ENCODE measurements at places on chromosomes 6 and 20.
A peak's percentile ranks its signal among the peaks of the same experiment; 100 is the strongest.

DNA sequence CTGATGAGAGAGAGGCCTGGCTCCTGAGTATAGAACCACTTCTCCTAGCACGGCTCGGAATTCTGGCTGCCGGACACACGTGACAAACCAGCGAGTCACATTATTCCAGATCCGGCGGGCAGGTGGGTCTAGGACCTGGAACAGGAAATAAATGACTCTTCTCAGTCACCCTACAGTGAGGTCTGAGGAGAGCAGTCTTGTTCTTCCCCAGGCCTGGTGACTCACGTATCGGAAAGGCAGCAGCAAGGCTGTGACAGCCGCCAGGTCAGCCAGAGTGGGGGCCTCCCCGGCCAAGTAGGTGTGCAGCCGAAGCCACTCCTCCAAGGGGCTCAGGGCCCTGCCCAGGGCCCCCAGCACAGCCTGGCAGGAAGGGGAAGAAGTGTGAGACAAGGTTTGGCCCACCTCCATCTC, 2.8 kb downstream of the VARS1 start:
- no peak for DNase-seq

GRCh38 chr6:159688266-159688905, 4.7 kb downstream of the SOD2 start:
- DNase-seq, result no peak

GRCh38 chr20:33736962-33737361, 5.2 kb downstream of the ZNF341 start:
- DNase-seq, result no peak

- DNase-seq, result no peak
Measured at GRCh38 chr6:31639449-31639861, 13.0 kb downstream of the BAG6 start.

GRCh38 chr20:1190847-1191246, 6.1 kb upstream of the TMEM74B start:
- DNase-seq, result no peak

DNA sequence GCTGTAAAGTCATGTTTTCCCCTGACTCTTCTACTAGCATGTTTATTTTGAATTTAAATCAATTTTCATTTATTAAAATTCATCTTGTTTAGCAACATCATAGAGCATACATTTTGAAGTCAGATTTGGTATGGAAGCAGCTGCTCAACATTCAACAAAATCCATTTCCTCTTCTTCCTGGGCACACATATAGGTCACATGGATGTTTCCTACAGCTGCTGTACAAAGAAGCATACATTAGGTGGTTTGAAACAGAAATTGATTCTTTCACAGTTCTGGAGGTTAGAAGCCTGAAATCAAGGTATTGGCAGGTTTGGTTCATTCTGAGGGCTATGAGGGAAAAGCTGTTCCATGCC, 495.2 kb downstream of the RFPL4B start:
- no peak for DNase-seq

DNA sequence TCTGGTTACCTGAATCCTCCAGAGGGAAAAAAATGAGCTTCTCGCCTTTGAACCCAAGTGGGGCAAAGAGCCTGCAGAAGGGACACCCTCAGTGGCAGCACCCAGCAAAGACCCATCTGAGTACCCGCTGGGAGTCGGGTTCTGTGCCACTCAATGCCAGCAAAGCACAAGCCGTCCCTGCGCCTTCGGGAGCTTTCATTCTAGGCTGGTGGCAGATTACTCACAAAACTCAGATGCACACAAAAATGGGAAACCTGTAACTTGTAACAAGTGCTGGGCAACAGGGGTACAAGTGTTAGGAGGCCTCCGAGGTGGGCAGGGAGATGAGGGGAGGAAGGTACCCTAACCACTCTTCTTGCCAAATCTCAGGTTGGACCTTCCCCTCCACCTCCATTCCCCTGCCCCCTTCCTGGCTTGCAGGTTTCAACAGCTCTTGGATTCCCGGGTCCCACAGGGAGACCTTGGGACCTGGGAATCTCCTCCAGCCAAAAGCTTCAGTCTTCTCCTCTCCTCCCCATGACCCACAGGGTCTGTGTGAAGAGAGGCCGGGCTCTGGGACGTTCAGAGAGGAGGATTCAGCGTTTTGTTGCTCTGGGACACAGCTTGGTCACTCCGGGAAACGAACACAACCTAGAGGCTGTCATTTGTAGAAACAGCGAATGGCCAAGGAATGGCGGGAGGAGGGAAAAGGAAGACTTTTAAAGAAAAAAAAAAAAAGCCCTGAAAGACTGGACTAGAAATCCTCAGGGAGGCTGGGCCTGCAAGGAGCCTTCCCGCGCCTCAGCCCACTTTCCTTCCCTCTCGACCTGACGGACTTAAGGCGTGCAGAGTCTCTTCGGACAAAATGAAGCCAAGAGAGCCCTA, 1.2 kb upstream of the PARD6B start:
- DNase-seq, result no peak

- no peak for DNase-seq
Measured at GRCh38 chr20:59051666-59052185, 9.1 kb upstream of the PRELID3B start.

- no peak for DNase-seq
Measured at GRCh38 chr20:32574296-32575226, 10.6 kb downstream of the NOL4L start.

GRCh38 chr6:144725736-144726522, 440.8 kb downstream of the UTRN start:
- peak; percentile 60 for DNase-seq

GRCh38 chr20:47727170-47727880, 58.0 kb downstream of the SULF2 start:
- DNase-seq, result no peak

DNA sequence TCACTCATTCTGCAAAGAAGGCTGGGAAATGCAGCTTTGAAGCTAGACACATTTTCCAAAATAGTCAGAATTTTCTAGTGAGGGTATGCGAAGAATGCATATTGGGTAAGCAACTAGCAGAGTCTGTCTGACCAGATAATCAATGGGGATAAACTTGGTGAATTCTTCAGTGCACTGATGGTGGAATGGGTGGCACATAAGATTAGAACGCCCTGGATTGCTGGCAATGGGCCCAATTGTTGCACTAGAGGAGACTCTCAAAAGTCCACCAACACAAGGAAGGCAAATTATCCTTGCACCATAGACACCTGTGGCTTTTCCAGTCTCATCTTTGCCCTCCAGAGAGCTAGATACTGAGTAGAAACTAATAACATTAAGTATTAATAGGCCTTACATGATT, 167.6 kb downstream of the PTPRT start:
- DNase-seq, result no peak

DNA sequence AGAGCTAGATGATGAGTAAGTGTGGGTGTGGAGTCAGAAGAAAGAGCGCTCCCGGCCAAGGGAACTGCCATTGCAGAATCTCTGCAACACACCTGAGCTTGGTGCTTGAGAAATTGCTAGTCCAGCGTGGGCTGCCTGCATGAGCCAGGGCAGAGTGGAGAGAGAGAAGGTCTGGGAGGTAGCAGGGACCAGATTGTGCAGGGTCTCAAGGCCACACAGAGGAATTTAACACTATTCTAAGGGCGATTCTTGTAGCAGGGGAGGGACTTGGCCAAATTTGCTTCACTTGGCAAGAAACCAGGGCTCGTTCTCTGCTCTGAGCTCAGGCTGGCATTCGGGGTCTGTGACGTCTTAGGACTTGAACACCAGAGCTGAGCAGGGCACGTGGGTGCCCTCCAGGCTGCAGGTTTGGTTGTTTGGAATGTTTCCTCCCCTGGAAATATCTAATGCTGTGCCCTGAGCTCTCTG, 53.5 kb downstream of the BCAS4 start:
- no peak for DNase-seq

- no peak for DNase-seq
Measured at GRCh38 chr6:41036601-41037000, 2.4 kb downstream of the UNC5CL start.

All from right renal cortex interstitium (tissue), 3 donors.